ENCODE measurements at places on chromosomes 7 and 10. TPM values are rescaled to one million over a fixed set of nuclear protein-coding genes. Genes with fewer than 3 reads are reported as not detected.

ZDHHC4 gene
- polyA plus RNA-seq: 71.7 TPM

HMX3 gene
- not detected for polyA plus RNA-seq

CDK1 gene
- polyA plus RNA-seq: 0.46 TPM

ARL4A gene
- polyA plus RNA-seq: 114 TPM

WDR11 gene
- 38.1 TPM for polyA plus RNA-seq

NUP205 gene
- 18.0 TPM for polyA plus RNA-seq

ACTL6B gene
- polyA plus RNA-seq: not detected

TMEM176B gene
- 2.4 TPM for polyA plus RNA-seq

ITPRID1 gene
- not detected for polyA plus RNA-seq

MKI67 gene
- 0.59 TPM for polyA plus RNA-seq

HECTD2 gene
- 2.6 TPM for polyA plus RNA-seq

TRIM74 gene
- 0.66 TPM for polyA plus RNA-seq

DOCK4 gene
- polyA plus RNA-seq: not detected

Data from IgD-negative memory B cell (primary cell).